ENCODE measurements at places on chromosomes 5 and 9. TPM values are rescaled to one million over a fixed set of nuclear protein-coding genes. Genes with fewer than 3 reads are reported as not detected.
A peak's percentile ranks its signal among the peaks of the same experiment; 100 is the strongest.

GRCh38 chr9:4680173-4680525 lies 780 bp downstream of the CDC37L1 start:
- DNase-seq: peak; percentile 61
- peaks cover 2% of the 10 kb centered on the region for H3K36me3 ChIP-seq
- H3K4me1 ChIP-seq: peaks cover 3% of the 10 kb centered on the region
- peak overlapping the region; percentile 93 for H3K4me3 ChIP-seq

DNA sequence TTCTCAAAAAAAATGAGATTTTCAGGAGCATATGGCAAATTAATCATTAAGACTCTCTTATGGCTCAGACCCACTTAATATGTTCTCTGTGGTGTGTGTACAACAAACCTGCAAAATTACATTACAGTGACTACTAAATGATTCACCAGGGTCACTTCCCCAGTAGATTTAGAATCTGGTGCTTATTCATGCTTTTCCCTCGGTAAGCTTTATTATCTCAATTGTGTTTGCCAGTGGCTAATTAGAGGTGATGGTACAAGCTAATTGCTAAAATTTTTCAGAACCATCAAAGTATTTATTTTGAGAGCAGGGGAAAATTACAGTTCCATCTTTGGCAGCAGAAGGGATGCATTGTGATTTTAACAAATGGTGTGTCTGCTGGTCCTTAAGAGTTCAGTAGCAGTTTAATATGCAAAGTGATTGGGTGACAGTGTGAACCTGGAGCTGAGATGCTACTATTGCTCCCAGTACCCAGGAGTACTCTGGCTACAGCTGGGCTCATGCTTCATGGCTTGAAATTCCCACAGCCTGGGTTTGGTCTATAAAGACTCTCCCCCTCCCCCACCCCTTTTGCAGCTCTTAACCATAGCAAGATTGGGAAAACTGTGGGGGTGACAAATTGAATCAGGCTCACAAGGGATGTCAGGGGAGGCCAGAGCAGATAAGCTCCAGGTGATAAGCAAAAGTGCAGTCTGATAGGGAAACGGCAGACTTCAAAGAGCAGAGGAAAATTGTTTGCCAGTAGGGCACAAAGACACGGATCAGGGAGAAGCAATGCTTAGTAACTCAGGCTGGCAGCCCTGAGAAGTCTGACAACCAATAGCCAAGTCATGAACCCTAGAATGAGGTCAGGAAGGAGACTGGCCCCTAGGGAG lies 92.8 kb upstream of the RAD23B start:
- peaks cover 4% of the 10 kb centered on the region for H3K4me1 ChIP-seq
- DNase-seq: no peak
- no peaks in the 10 kb centered on the region for H3K36me3 ChIP-seq
- no peak overlapping the region for H3K4me3 ChIP-seq
- H3K27me3 ChIP-seq: no peaks in the 10 kb centered on the region

- H3K27ac ChIP-seq: no peak overlapping the region
- H3K27me3 ChIP-seq: no peaks in the 10 kb centered on the region
- no peaks in the 10 kb centered on the region for H3K36me3 ChIP-seq
- H3K4me1 ChIP-seq: no peaks in the 10 kb centered on the region
Measured at GRCh38 chr5:60805463-60805862, 38.6 kb downstream of the ELOVL7 start.

DNA sequence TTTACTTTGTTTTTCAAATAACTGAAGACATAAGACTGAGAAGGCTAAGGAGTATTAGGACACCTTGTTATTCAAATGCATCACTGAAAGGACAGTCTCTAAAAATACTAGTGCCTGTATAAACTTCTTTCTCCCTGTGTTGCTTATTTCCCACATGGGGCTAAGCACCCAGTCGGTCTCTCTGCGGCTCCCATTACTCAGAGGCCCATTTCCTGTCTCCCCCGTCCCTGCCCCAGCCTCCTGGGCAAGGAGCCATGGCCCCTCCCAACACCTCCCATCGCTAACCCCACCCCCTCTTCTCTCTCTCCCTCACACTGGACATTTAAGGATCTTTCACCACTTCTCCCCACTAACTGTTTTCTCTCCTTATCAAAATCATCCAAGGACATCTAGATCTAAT lies 81.9 kb downstream of the EBF1 start:
- no peaks in the 10 kb centered on the region for H3K27me3 ChIP-seq
- no peaks in the 10 kb centered on the region for H3K36me3 ChIP-seq
- H3K4me3 ChIP-seq: no peak overlapping the region
- H3K4me1 ChIP-seq: peaks cover 5% of the 10 kb centered on the region
- no peak overlapping the region for H3K27ac ChIP-seq

DNA sequence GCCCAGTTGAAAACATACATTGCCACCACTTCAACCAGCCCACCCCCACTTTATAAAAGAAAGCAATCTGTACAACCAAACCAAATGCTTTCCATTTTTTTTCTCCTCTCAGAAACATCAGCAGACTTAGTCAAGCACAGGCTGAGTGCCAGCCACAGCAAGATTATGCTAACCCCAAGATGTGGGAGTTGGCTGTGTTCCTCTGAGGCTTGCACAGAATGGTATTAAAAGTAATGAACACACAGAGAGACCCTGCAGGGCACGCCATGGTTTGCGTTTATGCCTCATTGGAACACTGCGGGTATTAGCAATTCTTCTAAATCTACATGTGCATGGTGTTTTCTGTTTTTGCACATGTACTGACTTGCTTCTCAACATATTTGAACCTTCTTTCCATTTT lies 419.9 kb upstream of the GRAMD2B start:
- H3K36me3 ChIP-seq: no peaks in the 10 kb centered on the region
- H3K4me1 ChIP-seq: no peaks in the 10 kb centered on the region
- H3K4me3 ChIP-seq: no peak overlapping the region
- no peak overlapping the region for H3K27ac ChIP-seq

DNA sequence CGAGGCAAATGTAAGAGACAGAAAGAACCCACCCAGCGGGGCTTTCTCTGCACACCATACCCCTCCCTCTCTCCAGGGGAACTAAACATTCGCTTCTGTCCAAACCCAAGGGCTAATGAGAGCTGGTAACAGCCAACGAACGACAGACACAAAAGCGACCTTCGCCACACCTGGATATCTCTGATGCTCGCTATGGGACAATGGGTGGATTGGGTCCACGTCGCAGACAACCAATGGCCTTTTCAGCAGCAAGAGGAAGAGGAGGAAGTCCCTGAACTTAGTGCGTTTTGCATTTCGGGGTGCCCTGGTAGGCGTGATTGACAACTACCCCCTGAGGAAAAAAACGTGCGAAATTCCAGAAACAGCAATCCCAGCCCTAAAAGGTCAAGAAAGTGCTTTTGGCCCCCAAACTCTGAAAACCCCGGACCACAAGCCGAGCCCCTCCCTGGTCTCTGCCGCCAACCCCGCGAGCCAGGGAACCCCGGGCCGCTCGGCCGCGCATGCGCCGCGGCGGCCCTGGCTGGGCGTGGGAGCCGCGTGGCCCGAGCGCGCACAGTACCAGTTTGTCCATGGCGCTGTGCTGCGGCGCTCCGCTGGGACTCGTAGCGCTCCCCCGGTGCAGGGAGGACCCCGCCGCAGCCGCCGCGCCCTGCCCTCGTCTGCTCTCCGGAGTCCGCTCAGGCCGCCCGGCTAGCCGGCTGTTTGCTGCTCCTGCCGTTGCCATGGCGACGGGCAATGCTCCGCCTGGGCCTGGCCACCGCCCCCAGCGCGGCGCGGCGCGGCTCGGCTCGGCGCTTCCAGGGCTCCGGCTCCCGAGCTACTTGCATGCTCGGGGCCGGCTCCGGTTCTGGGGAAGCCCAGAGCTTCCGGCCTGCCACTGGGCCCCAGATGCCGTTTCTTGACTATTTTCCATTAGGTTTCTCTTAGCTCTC lies 66.9 kb upstream of the DNAH5 start:
- H3K4me3 ChIP-seq: peak overlapping the region; percentile 68
- peaks cover 7% of the 10 kb centered on the region for H3K4me1 ChIP-seq
- peak overlapping the region; percentile 52 for H3K27ac ChIP-seq
- DNase-seq: peak; percentile 84

DNA sequence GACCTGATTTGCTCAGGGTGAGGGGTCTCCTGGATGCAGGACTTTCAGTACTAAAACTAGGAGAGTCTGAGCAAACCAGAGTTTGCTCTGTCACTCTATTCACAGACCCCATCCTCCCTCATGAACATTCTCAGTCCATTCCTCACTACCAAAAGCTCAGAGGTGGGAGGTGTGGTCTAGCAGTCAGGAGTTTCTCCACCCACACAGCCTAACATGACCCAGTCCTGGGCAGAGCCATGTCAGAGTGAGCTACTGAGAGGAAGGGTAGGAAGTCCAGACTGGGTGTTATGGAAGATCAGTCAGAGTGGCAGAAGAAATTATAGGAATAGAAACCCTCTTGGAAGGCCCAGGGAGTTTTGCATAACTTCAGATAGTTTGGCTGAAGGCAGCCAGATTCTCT lies 113.3 kb upstream of the GRAMD2B start:
- no peaks in the 10 kb centered on the region for H3K27me3 ChIP-seq
- no peak overlapping the region for H3K4me3 ChIP-seq
- H3K36me3 ChIP-seq: no peaks in the 10 kb centered on the region
- no peak for DNase-seq

DNA sequence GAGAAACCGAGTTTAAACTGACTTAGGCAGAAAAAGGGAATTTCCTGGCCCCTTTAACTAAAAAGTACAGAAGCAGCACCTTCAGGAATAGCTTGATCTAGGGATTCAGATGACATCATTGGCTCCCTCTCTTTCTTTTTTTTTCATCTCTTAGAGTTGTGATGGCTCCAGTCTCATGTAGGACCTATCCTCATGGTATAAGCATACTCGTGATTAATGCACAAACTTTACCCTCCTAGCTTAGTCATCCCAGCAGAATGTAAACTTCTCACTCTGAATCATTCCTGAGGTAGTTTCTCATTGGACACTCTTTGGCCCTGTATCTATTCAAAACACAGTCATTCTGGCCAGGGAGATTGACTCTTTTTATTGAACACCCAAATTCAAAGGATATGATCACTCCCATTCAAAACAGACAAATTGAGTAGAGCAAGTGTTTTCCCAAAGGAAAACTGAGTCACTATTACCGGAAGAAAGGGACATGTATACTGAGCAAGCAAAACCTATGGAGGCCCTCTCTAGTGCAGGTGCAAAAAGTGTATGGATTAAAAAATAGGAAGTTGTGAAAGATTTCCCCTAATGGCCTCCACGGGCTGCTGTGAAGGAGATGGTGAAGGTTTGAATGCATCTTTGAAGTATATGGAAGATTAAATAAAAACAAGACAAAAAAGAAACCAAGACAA lies 27.6 kb upstream of the SMIM23 start:
- no peak overlapping the region for H3K27ac ChIP-seq
- no peak overlapping the region for H3K4me3 ChIP-seq
- no peaks in the 10 kb centered on the region for H3K27me3 ChIP-seq
- no peaks in the 10 kb centered on the region for H3K36me3 ChIP-seq
- DNase-seq: no peak
- H3K4me1 ChIP-seq: no peaks in the 10 kb centered on the region

DNA sequence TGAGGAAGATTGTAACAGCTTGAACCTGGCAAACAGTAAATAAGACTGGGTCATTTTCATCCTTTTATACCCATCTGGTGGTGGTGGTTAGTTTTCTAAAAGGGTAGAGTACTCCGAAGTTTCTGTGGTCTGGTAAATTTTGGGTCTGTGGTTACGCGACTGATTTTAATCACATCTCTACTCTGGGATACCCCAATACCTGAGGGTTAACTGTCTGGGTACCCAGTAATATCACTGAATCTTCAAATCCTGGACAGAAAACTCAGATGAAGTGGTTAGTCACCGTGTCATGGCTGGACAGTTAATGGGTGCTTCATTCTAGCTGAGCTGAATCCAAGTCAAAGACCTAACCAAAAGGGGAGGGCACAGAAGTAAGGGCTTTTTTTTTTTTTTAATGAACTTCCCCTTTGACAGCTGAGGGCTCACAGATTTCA lies 474.2 kb downstream of the GADD45G start:
- no peak overlapping the region for H3K27ac ChIP-seq
- no peak overlapping the region for H3K4me3 ChIP-seq
- H3K36me3 ChIP-seq: no peaks in the 10 kb centered on the region
- no peak for DNase-seq

GRCh38 chr9:84212982-84213381 lies 127.6 kb downstream of the SLC28A3 start:
- DNase-seq: no peak
- H3K36me3 ChIP-seq: no peaks in the 10 kb centered on the region
- no peaks in the 10 kb centered on the region for H3K27me3 ChIP-seq

- DNase-seq: no peak
- H3K36me3 ChIP-seq: no peaks in the 10 kb centered on the region
- H3K27me3 ChIP-seq: no peaks in the 10 kb centered on the region
- no peak overlapping the region for H3K4me3 ChIP-seq
Measured at GRCh38 chr9:14272927-14273528, 40.9 kb downstream of the NFIB start.

GRCh38 chr9:89721971-89722530 lies 117.2 kb downstream of the GADD45G start:
- no peak overlapping the region for H3K27ac ChIP-seq
- no peak overlapping the region for H3K4me3 ChIP-seq
- no peaks in the 10 kb centered on the region for H3K27me3 ChIP-seq
- no peaks in the 10 kb centered on the region for H3K36me3 ChIP-seq
- H3K4me1 ChIP-seq: no peaks in the 10 kb centered on the region

GRCh38 chr9:116437411-116438370 lies 249.4 kb upstream of the TRIM32 start:
- no peaks in the 10 kb centered on the region for H3K4me1 ChIP-seq
- no peaks in the 10 kb centered on the region for H3K36me3 ChIP-seq
- no peak overlapping the region for H3K4me3 ChIP-seq

- H3K4me3 ChIP-seq: no peak overlapping the region
- no peaks in the 10 kb centered on the region for H3K36me3 ChIP-seq
- H3K4me1 ChIP-seq: no peaks in the 10 kb centered on the region
- H3K27me3 ChIP-seq: no peaks in the 10 kb centered on the region
Measured at GRCh38 chr9:84513979-84514378, 155.6 kb upstream of the NTRK2 start.

GRCh38 chr9:37775216-37775919 lies 9.5 kb downstream of the EXOSC3 start:
- H3K4me1 ChIP-seq: no peaks in the 10 kb centered on the region
- H3K27ac ChIP-seq: no peak overlapping the region
- H3K36me3 ChIP-seq: peaks cover 46% of the 10 kb centered on the region

- H3K4me1 ChIP-seq: no peaks in the 10 kb centered on the region
- H3K27ac ChIP-seq: no peak overlapping the region
- H3K4me3 ChIP-seq: no peak overlapping the region
- no peak for DNase-seq
Measured at GRCh38 chr9:37062336-37062735, 28.3 kb upstream of the PAX5 start.

GRCh38 chr5:485946-486491 lies 38.2 kb downstream of the SLC9A3 start:
- H3K27me3 ChIP-seq: no peaks in the 10 kb centered on the region
- H3K27ac ChIP-seq: no peak overlapping the region
- peaks cover 5% of the 10 kb centered on the region for H3K4me1 ChIP-seq
- peaks cover 2% of the 10 kb centered on the region for H3K36me3 ChIP-seq
- DNase-seq: no peak

- no peak overlapping the region for H3K4me3 ChIP-seq
- DNase-seq: no peak
- H3K36me3 ChIP-seq: no peaks in the 10 kb centered on the region
- H3K27me3 ChIP-seq: no peaks in the 10 kb centered on the region
- no peaks in the 10 kb centered on the region for H3K4me1 ChIP-seq
- H3K27ac ChIP-seq: no peak overlapping the region
Measured at GRCh38 chr5:59100875-59101274, 518.0 kb downstream of the RAB3C start.

CCDC112 gene
- total RNA-seq: 19.3 TPM

CATSPER3 gene
- total RNA-seq: 0.79 TPM

COL5A1 gene
- total RNA-seq: 135 TPM

PAPPA gene
- 2.5 TPM for total RNA-seq

Measured in spinal cord (tissue), 10 donors.